ENCODE measurements at places on chromosomes 4 and X.

GRCh38 chr4:121758925-121759568, 5.9 kb downstream of the SMIM43 start:
- DNase-seq: no peak

- DNase-seq: no peak
Observed at GRCh38 chr4:25367004-25367621, 9.9 kb upstream of the ANAPC4 start.

DNA sequence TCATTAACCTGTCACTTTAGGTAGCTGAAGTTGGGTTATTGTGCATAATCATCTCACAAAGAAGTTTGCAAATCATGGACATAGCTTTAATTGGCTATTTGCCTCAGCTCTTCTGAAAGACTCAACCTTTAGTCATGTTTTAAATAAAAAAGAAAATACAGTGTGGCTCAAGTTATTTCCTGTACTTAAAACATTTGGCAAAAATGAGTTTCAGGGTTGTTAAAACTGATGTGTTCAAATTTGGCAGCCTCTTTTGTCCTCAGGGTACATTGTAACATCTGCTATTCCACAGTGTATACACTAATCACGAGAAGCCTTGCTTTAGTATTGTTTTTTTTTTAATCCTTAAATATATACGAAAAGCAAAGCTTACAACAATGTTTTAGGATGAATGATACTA, 31.5 kb upstream of the HPGD start:
- peak; percentile 24 for DNase-seq

- no peak for DNase-seq
Observed at GRCh38 chr4:153773236-153773690, 13.4 kb upstream of the RNF175 start.

DNA sequence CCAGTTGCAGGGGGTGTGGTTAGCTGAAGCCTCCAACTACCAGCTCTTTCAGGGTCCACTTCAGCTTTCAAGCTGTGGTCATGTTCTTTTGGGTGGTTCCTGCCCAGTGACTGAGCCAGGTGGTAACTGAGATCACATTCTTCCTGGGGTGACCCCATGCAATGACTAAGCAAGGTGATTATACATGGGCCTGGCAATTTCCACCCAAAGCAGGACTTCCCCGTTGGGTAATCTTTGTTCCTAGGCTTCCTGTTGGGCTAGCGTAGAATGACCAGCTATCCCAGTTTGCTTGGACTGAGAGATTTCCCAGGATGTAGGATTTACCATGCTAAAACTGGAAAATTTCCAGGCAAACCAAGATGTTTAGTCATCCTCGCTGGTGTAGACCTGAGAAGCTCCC, 18.4 kb upstream of the MAGEB17 start:
- no peak for DNase-seq

DNA sequence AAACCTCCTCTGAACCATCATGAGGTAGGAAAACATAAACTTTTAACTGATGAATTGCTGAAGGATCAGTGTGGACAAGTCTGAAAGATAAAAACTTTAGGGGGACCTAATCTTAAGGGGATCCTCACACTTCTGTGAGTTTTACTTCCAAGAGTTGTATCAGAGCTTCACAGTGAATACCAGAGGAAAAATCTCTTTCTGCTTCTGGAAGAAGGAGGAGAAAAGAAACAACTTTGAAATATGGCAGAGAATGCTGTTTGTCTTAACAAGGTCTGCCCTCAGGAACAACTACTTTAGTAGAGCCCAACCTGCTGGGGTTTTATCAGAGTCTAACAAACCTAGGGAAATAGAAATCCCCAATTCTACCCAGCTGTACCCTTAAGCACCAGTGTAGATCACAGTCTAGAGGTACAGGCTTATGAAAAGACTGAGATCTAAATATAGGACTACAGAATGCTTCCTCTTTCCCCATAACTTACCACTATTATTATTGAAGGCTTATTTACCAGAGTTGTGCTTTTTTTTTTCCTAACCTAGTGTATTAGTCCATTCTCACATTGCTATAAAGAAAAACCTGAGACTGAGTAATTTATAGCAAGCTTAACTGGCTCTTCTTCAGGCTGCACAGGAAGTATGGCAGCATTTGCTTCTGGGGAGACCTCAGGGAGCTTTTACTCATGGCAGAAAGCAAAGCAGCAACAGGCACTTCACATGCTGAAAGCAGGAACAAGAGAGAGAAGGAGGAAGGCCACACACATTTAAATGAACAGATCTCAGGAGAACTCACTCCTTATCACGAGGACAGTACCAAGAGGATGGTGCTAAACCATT, 167.9 kb downstream of the CAMK2D start:
- DNase-seq: no peak

DNA sequence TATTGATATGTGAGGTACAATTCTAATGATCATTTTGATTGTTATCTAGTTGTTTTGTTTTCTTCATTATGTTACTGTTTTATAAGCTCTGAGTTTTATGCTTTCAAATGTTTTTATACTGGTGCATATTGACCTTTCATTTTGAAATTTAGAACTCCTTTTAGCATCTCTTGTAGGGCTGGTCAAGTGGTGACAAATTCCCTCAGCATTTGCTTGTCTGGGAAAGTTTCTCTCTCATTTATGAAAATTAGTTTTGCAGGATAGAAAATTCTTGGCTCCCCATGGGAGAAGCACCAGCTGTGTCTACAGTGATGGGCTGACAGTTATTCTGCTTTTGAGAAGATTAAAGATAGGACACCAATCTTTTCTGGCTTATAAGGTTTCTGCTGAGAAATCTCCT, 105.3 kb upstream of the SPRY1 start:
- DNase-seq: no peak

- DNase-seq: no peak
Observed at GRCh38 chr4:169663402-169663801, 43.0 kb downstream of the CLCN3 start.

DNA sequence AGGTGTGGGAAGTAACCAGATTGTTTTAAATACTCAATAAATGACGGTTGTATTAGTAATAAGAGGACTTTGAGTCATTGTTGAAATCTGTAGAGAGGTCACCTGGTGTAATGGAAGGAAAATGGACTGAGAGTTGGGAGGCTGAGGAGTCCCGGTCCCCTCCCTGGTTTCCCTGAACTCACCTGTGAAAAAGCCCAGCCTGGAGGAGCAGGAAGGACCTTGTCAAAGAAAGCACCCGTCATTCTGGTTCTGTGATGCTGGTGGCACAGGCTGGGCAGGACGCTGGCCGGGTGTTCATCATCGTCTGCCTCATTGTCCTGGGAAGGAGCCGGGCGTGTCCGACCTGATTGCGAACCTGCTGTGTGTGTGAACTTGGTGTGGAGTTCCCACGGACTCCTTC, 70.8 kb downstream of the SORCS2 start:
- DNase-seq: no peak

- DNase-seq: no peak
Observed at GRCh38 chrX:138150709-138151108, 560.8 kb downstream of the FGF13 start.

- no peak for DNase-seq
Observed at GRCh38 chr4:147078875-147079658, 133.4 kb upstream of the TTC29 start.

- DNase-seq: peak; percentile 24
Observed at GRCh38 chr4:153143527-153144348, 60.5 kb upstream of the TRIM2 start.

GRCh38 chr4:5383191-5383980, 325.0 kb downstream of the EVC2 start:
- no peak for DNase-seq

DNA sequence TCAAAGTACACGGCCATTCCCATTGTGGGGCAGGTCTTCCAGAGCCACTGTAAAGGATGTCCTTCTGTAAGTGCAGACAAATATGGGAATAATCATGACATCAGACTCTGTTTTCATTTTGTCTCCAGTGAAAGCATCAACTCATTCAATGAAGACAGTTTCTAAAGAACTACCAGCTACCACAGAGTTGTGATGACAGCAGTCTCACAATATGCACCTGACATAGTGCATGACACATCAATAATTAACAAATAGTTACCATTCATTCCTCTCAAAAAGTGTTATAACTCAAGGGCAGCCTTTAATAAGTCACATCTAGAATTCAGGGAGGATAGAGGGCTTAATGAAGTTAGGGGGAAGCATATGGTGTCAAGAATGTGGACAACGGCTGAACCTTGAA, 20.2 kb downstream of the MTTP start:
- DNase-seq: no peak

- DNase-seq: peak; percentile 31
Observed at GRCh38 chr4:176538217-176538925, 218.6 kb downstream of the SPCS3 start.

DNA sequence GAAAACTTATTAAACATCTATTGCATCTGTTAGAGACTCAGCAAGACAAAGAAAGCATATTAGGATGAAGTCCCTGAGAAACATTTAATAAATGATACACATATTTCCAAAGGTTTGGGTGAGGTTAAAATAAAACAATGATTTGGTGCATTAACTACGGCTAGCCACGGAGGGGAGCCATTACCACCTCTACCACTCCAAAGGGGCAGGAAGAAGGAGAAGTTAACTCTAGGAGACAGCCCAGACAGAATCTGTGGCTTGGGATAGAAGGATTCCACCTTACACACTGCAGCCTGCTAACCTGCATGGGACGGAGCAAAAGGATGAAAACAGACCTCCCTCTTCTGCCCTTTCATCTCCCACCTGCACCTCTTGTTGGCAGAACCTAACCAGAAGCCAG, 189.1 kb upstream of the C1QTNF7 start:
- DNase-seq: no peak

DNA sequence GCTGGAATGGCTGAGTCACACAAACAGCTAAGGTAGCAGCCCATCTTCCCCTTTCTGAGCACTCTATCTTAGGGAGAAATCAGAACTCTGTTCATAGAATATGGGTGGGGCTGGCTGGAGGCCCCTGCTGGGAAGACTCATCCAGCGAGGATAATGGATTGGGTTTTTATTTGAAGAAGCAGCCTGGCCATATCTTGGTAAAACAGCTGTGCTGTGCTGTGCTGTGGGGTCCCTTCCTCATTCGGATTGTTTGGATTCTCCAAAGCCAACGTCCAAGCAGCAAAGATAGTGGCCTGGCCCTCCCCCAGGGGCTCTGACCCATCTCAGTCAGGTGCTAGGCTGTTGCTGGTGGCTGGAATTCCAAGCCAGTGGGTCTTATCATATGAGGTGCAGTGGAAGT, 63.8 kb downstream of the ZNF718 start:
- DNase-seq: no peak

GRCh38 chr4:76712564-76712963, 185.4 kb downstream of the SOWAHB start:
- DNase-seq: no peak

GRCh38 chr4:57462843-57463242, 352.7 kb upstream of the IGFBP7 start:
- no peak for DNase-seq

- DNase-seq: no peak
Observed at GRCh38 chr4:13750594-13750993, 123.1 kb upstream of the BOD1L1 start.

- no peak for DNase-seq
Observed at GRCh38 chrX:16589826-16590225, 60.1 kb upstream of the S100G start.

DNA sequence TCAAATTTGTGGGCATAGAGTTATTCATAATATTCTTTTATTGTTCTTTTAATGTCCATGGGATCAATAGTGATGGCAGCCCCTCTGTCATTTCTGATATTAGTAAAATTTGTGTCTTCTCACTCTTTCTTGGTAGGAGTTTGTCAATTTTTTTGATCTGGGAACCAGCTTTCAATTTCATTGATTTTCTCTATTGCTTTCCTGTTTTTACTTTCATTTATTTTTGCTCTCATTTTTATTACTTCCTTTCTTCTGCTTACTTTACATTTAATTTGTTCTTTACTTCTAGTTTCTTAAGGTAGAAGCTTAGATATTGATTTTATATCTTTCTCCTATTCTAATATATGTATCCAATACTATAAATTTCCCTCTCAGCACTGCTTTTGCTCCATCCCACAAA, 40.7 kb downstream of the AWAT2 start:
- DNase-seq: no peak

DNA sequence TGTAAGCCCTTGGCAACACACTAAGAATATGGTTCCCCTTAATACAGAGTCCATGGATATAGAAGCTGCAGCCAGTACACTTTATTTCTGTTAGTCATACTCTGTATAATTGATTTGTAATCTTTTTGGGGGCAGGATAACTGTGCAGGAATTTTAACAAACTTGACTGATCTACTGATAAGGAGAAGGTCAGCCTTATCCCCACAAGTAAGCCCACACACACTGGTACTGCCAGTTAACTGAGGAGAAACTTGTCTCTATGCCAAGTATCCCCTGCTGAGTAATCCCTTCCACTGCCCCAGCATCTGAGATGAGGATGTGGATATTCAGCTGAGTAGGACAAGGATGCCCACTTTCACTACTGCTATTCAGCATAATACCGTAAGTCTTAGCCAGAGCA, 154.9 kb upstream of the CXXC4 start:
- DNase-seq: no peak

DNA sequence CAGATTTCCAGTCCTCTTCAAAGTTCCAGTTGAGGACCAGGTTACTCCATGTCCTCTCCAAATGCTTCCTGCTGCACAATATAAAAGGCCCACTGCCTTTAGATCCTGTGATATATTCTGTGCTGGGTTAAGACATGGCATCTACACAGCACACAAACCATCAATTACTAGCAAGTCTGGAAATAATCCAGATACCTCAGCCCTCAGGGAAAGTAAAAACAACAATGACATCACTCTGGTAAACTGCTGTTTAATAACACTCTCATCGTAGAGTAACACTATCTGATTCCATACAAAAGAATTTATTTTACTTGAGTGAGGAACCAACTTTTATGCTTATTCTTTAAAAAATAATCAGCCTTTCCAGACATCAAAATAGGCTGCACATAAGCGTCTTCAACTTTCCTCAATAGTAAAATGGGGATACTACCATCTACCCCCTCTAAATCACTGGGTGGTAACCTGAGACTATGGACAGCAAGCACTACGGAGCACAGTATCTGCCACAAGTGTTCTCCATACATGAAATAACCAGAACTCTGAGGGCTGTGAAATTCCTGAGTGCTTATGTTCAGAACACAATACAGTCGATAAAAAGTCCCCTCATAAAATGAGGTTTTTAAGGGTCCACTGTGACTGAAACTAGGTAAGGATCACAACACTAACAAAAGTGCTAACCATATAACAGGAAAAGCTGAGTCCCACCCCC, 53.4 kb downstream of the ABCG2 start:
- DNase-seq: no peak

GRCh38 chr4:53928825-53929224, 135.6 kb downstream of the CHIC2 start:
- DNase-seq: peak; percentile 78

GRCh38 chr4:54139332-54139731, 39.4 kb downstream of the GSX2 start:
- no peak for DNase-seq

- no peak for DNase-seq
Observed at GRCh38 chr4:27819246-27819645, 958.6 kb downstream of the STIM2 start.

- no peak for DNase-seq
Observed at GRCh38 chrX:66018585-66019309, 21.1 kb downstream of the VSIG4 start.
